PC-9 (cell line): ENCODE measurements at places on chromosomes 7 and 10.
A peak's percentile ranks its signal among the peaks of the same experiment; 100 is the strongest.

GRCh38 chr10:74418285-74418872 is 267.4 kb downstream of the ADK start:
- H3K4me1 ChIP-seq = no peaks in the 10 kb centered on the region
- DNase-seq = peak; percentile 28
- H3K36me3 ChIP-seq = no peaks in the 10 kb centered on the region
- no peak overlapping the region for H3K27ac ChIP-seq

DNA sequence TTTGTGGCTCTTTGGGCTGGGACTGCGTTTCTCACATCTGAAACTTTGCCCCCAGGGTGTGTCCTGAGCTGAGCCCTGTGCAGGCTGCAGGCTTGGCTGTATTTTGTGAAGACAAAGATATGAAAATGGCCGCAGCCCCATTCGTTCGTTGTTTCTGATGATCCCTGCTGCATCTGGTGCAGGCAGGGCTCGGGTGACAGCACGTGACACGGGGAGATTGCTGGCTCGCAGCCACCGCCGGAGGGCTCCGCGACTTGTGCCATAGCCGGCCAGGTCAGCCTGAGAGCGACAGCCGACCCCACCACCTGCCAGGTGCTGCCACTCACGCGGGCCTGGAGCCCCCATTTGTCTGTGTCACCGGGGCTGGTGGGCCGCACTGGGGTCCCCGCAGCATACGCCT is 81.3 kb downstream of the ZRANB1 start:
- no peak overlapping the region for H3K4me3 ChIP-seq
- DNase-seq = no peak
- no peaks in the 10 kb centered on the region for H3K4me1 ChIP-seq
- H3K27me3 ChIP-seq = no peaks in the 10 kb centered on the region
- no peaks in the 10 kb centered on the region for H3K36me3 ChIP-seq

DNA sequence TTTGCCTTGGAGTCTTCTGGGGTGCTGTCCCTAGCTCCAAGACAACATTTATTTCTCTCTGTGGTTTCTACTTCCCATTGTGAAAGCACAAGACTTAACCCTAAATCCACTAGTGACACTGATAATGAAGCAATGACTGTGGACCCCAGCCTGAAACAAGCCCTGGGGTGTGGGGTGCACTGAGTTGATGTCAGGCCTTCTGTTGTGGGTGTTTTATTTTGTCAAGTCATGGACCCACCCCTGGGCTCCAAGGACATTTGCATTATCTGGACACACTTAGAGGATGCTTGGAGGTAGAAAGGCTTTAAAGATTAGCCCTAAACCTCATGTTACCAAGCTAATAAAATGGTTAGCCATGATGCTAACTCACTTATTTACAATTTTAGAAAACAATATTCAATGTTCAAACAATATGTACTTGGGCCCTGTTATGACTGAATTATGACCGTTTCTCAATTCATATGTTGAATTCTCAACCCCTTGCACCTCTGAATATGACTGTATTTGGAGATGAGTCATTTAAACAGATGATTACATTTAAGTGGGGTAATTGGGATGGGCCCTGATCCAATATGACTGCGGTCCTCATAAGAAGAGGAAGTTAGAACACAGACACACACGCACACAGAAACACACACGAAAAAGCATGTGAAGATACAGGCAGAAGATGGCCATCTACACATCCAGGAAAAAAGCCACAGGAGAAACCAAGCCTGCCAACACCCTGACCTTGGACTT is 137.2 kb upstream of the IGFBP3 start:
- no peaks in the 10 kb centered on the region for H3K27me3 ChIP-seq
- no peak overlapping the region for H3K27ac ChIP-seq
- H3K4me1 ChIP-seq = no peaks in the 10 kb centered on the region
- H3K36me3 ChIP-seq = no peaks in the 10 kb centered on the region

DNA sequence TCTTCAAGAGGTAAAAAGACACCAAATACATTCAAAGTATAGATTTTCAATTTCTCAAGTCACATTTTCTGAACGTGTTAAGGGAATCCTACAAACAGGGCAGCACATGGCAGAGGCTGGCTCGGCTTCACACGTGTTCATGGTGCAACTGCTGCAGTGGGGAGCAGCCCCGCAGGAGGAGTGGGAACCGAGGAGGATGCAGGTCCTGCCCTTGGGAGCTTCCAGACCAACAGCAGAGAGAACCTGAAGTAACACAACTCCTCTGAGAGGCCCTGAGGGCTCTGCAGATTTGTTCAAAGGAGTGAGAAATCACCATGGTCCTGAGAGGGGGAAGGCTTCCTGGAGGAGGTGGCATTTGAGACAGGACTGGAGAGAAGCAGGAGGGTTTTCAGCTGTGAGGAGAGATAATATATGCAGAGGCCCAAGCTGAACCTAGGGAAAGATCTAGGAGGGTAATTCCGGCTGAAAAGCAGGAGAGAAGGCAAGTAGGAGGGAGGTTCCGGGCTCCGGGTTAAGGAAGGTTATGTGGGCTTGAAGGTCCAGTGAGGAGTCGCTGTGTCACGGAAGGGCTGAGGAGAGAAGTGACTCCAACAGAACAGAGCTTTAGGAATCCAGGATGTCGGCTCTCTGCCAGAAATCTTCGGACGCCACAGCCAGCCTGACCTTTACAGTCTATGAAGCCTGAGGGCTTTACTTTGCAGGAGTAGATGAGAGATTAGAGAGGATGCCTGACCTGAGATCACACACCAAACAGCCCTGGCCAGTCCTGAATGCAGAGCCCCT is 77.5 kb downstream of the GPR26 start:
- H3K4me1 ChIP-seq = no peaks in the 10 kb centered on the region
- H3K27me3 ChIP-seq = peaks cover 36% of the 10 kb centered on the region
- peak; percentile 29 for DNase-seq
- H3K36me3 ChIP-seq = no peaks in the 10 kb centered on the region

- no peaks in the 10 kb centered on the region for H3K4me1 ChIP-seq
- H3K4me3 ChIP-seq = no peak overlapping the region
- H3K27ac ChIP-seq = no peak overlapping the region
These were observed 431.8 kb upstream of the MGMT start for GRCh38 chr10:129035052-129035827.
